ENCODE measurements at places on chromosomes 3 and 15. TPM values are rescaled to one million over a fixed set of nuclear protein-coding genes. Genes with fewer than 3 reads are reported as not detected.

ZBTB47 gene
- 33.0 TPM for polyA plus RNA-seq

LRRIQ4 gene
- not detected for polyA plus RNA-seq

DNA sequence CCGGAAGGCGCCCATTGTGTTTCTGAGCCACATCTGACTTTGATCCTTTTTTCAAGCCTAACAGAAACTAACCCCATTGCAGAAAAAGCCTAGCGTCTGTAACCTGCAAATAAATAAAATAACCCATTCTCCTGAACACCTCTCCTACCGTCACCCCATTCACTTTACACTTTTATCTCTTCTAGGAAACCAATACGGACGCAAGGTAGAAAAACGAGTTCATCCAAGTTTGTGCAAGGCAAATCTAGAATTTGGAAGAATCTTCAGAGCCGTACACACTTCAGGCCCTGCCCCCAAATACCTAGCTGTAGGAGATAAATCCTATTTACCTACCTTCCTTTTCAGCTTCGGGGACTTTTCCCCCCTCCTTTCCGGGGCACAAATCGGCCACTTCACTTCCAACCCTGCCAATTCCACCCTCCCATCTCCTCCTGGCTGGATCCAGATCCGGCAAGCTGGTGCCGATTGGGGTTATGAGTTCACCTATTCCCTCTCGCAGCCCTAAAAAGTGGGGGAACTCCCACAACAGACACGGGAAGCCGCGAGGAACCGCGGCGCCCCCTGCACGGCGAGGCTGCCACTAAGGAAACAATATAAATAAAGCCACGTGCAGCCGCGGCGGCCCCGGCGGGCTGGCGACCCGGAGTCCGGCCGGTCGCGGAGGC, 987 bp downstream of the PRTG start:
- peak; percentile 54 for DNase-seq

GRCh38 chr15:63931556-63931955, 97.8 kb upstream of the HERC1 start:
- no peak for DNase-seq

DNA sequence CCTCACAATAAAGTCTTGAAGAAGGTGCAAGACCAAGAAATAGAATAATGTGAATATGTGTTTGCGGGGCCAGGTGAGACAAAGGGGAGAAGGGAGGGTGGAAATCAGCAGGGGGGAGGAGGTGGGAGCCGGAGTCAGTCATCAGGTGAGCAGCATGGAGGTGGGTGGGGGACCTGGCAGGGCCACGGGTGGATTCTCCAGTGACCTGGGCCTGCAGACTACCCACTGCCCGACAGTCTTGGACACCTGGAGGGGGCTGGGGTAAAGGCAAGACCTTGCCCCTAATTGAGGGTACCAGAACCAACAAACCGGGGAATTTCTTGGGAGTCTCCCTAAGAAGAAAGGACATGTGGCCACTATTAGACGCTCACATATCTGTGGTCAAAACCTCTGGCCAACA, 95.8 kb downstream of the CHSY1 start:
- DNase-seq, result no peak

GRCh38 chr3:21328711-21329390, 422.2 kb downstream of the ZNF385D start:
- DNase-seq, result peak; percentile 29

- DNase-seq, result no peak
These were observed 14.7 kb downstream of the MCTP2 start for GRCh38 chr15:94246016-94246415.
